ENCODE measurements at places on chromosomes 2 and 18.

DNA sequence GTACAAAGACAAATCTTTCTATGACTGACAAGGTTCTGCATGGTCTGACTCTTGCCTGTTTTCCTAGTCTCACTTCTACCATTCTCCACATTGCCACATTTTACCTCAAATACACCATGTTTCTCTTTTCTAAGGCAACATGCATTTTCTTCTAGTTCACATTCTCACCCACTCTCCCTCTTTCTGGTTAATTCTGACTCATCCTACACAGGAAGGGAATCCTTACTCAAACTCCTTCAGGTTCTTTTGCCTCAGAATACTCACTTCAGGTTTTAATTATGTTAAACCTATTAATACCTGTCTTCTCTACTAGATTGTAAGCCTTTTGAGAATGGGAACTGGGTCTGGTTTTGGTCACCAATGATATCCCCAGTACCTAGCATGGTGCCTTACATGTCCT is 47.2 kb downstream of the MAP2 start:
- no peak for DNase-seq

DNA sequence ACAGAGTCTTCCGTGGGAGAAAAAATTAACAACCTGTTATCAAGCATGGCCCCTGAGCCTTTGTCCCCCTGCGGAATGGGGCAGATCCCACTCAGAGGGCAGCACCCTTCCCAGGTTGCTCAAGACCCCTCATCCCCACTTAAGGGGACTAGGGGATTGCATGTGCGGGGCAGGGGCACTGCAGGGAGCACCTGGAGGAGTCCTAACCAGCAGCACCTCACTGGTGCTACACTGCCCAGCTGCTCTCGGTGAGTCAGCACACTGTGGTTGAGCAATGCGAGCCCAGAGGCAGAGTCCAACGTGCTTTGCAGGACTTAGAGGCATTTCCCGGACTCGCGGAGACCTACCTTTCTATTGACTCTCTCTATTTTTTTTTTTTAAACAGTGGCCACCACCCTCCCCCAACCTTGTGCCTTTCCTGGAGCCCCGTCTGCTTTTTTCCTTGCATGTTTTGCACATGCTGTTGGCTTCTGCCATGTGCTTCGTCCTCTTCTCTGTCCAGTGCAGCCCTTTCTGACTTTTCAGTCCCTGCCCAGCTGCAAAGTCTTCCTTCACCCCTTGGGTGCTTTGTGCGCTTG is 74.0 kb downstream of the IL1R2 start:
- no peak for DNase-seq

DNA sequence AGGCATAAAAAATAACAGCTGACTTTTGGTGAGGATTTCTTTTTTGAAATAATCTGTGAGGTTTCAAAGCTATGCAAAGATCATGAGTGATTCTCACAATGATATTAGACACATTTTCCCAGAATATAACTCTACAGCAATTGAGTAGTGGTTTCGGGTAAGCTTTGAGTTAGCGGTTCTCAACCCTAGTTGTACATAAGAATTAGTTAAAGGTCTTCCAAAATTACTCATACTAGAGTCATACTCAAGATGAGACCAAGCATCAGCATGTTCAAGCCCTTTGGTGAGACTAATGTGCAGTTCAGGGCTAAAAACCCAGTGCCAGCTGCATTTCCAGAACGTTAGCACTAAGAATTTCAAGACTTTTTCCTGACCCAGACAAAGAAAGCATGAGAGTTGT is 31.1 kb downstream of the DSG4 start:
- DNase-seq: no peak

DNA sequence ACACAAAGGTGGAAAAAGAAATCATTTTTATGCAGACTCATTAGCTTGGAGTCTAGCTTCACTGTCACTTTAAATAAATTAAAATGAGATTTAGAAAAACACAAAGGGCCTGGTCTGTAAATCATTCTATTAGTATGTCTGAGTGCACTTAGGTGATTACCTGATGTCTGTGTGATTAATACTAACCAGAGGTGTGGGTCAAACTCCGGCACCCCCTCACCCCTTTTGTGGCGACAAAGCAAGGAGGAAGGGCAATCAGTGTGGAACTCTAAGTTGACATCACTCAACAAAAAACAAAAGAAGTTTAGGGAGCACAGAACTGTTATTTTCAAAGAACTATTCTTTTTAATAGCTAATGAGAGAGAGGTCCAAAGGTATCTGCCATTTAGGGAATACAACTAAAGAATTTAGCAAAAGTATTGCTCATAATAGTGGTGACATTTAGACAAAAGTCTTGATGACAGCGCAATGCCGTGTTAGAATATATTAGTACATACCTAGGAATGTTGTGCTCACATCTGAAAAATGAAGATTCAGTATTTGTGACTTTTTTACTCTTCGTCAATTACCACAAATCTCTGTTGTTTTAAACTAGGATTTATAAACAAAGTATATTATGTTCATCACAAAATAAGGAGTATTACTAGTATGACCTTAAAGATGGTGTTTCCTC is 66.3 kb downstream of the ZEB2 start:
- DNase-seq: no peak

- no peak for DNase-seq
These were observed 587 bp downstream of the SUMO1 start for GRCh38 chr2:202237787-202238233.

DNA sequence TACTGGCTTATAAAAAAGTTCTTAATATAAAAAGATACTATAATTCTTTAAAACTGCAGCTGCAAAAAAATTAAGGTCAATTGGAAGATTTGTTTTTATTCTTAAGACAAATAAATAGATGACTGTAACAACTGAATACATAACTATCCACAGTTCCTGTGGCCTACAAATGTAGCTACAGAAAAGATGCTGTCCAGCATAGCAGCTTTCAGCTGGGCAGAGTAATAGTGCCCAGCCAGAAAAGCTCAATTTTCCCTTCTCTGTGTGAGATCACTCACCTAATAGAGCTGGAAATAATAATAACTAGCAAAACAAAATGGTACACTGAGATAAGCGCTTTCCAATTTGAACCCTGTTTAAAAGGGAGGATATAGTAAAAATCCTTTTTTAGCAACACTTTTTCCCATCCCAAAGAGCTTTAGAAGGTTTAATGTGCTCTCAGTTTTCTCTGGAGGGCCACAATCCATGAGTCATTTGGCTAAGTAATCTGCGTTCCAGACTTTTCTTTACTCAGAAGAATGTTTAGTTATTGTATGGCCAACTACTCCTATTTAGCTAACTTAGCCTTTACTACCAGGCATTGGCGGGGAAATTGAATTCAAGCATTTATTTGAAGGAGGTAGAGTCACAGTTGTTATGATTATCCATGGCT is 158.1 kb upstream of the SLC39A10 start:
- DNase-seq: no peak

DNA sequence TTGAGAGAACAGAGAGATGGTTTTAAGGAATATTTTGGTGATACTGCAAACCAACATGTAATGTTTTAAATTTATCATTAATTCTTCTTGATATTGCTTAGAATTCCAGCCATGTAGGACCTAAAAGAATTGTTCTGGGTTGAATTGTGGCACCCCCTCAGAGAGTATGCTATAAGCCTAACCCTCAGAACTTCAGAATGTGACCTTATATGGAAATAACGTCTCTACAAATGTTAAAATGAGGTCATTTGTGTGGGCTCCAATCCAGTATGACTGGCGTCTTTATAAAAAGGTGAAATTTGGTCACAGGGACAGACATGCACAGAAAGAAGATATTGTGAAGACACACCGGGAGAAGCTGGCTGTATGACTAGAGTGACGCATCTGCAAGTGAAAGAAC is 193.6 kb downstream of the NRXN1 start:
- no peak for DNase-seq

DNA sequence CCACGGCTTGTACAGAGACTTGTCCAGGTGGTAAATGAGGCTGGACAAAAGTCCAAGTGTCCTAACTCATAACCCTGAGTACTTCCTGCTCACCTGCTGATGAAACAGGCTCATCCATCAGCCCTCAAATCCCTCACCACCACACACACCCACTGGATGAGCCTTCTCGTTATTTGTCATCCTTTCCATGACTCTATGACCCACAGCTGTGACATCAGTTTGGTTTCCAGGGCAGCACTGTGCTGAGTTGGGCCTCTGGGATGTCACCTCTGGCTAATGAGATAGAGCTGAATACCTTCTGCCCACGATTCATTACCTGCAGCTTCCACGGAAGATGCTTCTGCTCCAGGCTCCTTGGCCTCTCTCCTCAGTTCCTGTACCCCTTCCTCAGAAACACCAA is 39.4 kb downstream of the SLC14A2 start:
- DNase-seq: no peak

DNA sequence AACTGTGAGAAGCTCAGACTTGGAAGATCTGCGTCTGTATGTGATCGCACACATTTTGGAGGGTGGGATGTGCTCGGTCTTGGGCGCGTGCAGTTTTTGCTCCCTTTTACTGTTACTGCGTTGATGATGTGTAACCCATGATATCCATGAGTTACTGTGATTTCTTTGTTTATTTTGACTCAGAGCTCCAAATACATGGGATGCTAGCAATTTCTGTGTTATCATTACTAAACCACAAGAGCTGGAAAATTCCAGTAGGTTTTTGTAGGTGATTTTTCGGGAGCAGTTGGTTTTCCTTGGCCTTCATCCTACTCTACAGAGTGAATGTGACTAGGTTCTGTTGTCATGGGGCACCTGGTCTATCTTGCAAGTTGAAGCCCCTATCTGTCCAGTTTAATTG is 124.2 kb downstream of the AGAP1 start:
- DNase-seq: no peak

GRCh38 chr18:57083485-57083884 is 63.4 kb upstream of the BOD1L2 start:
- no peak for DNase-seq

- DNase-seq: no peak
These were observed 3.4 kb downstream of the CASP8 start for GRCh38 chr2:201263779-201264178.
